Tibial nerve (tissue), 4 donors: ENCODE measurements at places on chromosomes 11 and 22.

- DNase-seq = no peak
Measured at GRCh38 chr22:19703869-19704268, 10.4 kb upstream of the SEPTIN5 start.

DNA sequence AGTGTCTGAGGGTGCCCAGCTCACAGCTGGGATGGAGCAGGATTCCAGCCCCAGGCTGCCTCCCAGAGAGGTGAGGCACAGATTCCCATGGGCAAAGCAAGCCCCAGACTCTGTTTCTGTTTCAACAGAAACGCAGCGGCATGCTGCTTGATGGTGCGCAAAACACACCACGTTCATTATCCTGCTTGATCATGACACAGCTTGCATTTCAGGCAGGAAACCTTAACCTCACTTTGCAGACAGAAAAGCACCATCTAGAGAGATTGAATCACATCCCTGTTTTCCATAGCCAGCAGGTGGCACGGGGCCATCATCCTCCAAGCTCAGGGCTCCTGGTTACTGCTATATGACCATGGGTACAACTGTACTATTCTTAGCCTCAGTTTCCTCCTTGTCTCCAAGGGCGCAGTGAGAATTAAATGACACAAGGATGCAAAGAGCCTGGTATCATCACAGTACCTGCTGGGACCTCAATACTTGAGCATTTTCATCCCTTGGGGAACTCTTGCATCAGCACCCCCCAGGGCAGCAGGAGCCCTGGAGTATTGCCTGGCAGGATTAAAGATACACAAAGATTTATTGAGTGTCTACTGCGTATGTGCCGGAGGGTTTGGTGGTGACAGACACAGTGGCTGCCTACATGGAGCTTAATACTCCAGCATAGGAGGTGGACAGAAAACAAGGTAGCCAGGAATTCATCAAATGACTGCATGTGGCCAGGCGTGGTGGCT lies 110.0 kb downstream of the TP53I11 start:
- no peak for DNase-seq

DNA sequence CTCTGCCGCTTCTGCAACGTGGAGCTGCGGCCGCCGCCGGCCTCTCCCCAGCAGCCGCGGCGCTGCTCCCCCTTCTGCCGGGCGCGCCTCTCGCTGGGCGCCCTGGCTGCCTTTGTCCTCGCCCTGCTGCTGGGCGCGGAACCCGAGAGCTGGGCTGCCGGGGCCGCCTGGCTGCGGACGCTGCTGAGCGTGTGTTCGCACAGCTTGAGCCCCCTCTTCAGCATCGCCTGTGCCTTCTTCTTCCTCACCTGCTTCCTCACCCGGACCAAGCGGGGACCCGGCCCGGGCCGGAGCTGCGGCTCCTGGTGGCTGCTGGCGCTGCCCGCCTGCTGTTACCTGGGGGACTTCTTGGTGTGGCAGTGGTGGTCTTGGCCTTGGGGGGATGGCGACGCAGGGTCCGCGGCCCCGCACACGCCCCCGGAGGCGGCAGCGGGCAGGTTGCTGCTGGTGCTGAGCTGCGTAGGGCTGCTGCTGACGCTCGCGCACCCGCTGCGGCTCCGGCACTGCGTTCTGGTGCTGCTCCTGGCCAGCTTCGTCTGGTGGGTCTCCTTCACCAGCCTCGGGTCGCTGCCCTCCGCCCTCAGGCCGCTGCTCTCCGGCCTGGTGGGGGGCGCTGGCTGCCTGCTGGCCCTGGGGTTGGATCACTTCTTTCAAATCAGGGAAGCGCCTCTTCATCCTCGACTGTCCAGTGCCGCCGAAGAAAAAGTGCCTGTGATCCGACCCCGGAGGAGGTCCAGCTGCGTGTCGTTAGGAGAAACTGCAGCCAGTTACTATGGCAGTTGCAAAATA lies 816 bp downstream of the PDE3B start:
- no peak for DNase-seq

- no peak for DNase-seq
Measured at GRCh38 chr11:131470216-131470925, 100.0 kb downstream of the NTM start.

DNA sequence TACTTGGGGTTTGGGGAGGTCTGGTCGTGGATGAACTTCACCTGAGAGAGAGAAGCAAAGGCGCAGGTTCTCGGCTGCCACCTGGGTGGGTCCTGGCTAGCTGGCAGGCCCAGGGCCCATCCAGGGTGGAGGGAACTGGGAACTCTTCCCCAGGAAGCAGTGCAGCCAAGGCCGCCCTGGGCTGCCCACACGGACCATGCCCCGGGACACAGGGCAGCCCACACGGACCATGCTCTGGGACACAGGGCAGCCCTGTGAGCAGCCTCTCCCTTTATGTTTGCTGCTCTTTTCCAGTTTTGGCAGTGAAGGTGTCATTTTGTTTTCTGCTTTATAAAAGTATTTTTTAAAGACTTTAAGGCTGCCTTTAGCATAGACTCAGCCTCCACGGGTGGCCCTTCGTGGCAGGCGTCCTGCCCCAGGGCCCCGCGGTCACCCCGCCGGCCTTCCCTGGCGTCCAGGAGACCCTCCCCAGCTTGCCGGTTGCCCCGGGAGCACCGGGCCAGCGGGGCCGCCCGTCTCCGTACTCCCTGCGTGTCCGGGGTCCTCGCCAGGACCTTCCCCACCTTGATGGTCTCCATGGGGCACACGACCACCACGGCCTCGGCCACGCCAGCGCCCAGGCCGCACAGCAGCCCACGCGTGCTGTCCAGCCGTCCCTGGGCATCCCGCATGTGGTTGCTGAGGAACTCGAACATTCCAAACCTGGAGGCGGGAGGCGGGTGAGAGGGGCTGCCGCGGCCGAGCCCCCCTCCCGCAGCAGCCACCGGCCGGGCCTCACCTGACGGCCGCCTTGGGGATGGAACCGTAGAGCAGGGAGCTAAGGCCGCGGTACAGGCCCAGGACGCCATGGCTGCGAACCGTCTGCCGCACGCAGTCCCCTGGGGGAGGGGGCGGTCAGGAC lies 1.1 kb downstream of the SLC25A1 start:
- DNase-seq = no peak

DNA sequence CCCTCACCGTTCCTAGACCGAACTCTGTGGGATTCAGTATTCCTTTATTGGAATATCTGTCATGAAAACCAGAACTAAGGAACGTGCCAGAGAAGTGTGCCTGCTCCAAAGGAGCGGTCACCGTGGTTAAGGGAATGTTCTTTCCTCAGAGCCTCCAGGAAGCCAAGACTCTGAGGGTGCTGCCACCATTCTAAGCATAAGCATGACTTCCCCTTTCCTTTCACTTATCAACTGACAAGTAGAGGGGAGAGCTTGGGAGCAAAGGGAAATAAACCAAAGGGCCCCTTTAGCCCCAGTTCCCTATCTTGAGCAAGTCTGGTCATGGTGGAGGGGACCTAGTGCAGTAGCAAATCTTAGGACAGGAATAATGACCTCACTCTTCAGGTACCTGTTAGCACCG lies 26.8 kb downstream of the CTR9 start:
- no peak for DNase-seq
